ENCODE measurements at places on chromosomes 11 and 22.

DNA sequence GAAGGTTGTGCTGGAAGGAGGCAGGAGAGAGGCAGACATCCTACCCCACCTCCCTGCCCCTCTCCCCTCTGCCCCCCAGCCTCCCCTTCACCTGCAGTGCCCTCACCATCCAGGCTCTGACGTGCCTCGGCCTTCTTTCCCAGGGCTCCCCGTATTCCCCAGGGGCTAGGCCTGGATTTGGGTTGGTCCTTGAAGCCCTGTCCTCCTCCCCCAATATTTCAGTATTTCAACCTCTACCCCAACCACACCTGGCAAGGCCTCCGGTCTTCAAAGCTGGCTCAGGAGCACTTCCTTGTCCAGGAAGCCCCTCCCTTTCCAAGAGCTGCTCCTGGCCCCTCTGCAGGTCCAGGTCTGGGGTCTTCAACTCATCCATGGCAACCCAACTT is 8.6 kb upstream of the PDE2A start:
- no peak for DNase-seq

DNA sequence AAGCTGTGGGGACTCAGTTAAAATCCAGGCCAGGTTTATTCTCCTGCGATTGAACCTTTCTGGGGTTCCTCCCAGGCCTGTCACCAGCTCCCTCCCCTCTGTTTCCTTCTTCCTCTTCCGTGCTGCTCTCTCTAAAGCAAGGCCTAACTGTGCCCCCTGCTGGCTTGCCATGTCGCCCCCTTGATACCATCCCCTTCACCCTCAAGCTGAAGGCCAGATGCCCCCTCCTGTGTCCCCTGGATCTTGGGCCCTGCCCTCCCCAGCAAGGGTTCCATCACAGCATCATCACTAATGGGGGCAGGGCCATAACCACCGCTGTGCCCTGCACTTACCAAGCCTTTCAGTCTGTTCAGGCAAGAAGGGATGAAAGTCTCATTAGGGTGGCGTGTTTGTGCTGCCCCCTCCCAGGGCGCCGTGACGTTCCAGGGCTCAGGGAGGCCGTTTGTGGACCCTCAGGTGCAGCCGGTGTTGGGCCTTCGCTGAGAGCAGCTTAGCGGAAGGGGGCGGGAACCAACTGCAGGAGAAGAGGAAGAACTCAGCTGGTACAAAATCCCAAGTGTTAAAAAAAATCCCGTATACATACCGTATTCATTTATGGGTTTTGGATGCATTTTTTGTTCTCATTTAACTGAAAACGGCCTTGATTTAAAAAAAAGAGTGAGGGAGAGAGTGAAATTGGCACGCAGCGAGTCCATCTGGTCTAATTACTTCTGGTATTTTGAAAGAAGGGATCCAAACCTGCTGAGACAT is 69.9 kb downstream of the MPPED1 start:
- no peak for DNase-seq

DNA sequence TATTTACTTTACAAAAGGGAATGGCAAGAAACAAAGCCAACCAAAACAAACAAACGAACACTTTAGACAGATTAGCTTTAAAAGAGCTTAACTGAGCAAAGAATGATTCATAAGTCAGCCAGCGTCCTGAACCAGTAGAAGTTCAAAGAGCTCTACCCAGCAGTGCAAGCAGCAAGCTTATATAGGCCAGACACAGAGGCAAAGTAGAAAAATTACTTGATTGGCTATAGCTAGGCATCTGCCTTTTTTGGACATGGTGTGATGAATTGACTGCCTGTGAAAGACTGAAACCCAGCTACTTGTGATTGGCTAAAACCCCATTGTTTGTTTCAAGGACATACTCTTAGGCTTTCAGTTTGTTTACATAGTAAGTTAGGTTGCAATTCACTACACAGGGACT is 2120.0 kb upstream of the RAG2 start:
- DNase-seq, result no peak

DNA sequence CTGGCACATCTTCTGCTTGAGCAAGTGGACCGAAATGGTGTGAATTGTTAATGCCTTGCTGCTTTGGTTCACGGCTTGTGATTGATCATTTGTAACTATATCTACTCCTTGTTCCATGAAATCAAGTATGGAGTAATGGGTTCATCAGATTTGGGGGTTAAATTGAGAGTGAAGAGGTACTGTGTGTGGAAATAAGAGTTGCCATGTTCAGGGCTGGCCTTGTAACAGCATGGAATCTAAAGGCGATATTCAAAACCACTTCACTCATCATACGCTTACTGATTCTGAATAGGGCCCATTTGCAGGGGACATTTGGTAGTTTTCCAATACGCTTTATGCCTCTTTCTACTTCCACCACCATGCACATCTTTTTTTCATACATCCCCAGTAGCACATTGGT is 122.2 kb downstream of the DCDC1 start:
- no peak for DNase-seq

- DNase-seq, result no peak
These were observed 117.3 kb downstream of the RASSF10 start for GRCh38 chr11:13126430-13126829.

- DNase-seq, result no peak
These were observed 78.4 kb upstream of the ANO1 start for GRCh38 chr11:69999721-70000120.

GRCh38 chr22:46652081-46652846 is 32.1 kb downstream of the GRAMD4 start:
- no peak for DNase-seq

- no peak for DNase-seq
These were observed 37.0 kb downstream of the OSBP2 start for GRCh38 chr22:30731658-30732057.

GRCh38 chr11:2269601-2270321 is 627 bp downstream of the ASCL2 start:
- DNase-seq, result no peak

- no peak for DNase-seq
These were observed at the start of gene ANKK1 for GRCh38 chr11:113387605-113388211. TSS of gene ANKK1 (plus strand) at chr11:113387779. CDS start at chr11:113387885, 106 bp downstream.

GRCh38 chr11:13260963-13261588 is 16.5 kb upstream of the BMAL1 start:
- DNase-seq, result no peak

GRCh38 chr11:8767466-8768142 is 85.0 kb downstream of the RPL27A start:
- no peak for DNase-seq

DNA sequence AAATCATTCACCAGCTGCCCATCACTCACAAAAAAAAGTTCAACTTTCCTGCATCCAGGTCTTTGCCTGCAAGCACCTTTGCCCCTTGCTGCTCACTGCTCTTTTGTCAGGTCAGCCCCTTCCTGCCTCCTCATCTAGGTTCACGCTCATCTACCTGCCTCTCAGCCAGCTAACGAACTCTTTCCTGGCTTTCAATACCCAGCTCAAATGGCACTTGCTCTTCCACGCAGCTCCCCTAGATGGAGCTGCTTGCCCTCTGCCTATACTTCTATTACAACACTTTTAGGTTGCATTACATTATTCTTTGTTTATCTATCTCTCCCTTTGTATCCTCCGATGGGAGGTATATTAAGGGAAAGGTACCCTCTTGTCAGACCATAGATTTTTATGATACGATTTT is 78.9 kb upstream of the TBCEL start:
- DNase-seq, result no peak

GRCh38 chr11:73296501-73297230 is 11.4 kb upstream of the ARHGEF17 start:
- DNase-seq, result no peak

DNA sequence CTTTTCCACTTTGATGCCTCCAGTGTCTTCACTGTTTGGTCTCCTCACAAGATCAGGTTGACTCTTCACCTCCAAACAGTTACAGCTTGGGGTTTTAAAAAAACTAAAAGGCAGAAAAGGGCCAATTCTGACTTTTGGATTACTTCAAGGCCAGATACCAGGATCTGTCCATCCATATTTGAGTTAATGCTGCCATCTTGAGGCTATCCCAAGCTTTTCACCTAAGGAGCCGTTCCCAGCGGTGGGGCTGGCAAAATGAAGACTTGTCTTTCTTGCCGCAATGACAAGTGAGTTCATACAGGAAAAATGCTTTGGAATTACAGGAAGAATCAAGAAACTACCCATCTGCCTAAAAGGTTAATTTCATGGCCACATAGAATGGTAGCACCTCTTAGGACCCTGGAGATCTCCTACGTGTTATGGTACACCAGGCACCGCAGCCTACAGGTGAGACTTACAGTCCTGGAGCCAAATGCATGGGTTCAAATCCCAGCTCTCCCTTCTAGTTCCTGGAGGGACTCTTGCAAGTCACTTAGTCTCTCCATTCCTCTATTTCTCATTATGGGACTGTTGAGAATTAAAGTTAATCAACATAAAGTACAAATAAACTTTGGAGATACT is 6.0 kb upstream of the OR5B21 start:
- DNase-seq, result no peak

DNA sequence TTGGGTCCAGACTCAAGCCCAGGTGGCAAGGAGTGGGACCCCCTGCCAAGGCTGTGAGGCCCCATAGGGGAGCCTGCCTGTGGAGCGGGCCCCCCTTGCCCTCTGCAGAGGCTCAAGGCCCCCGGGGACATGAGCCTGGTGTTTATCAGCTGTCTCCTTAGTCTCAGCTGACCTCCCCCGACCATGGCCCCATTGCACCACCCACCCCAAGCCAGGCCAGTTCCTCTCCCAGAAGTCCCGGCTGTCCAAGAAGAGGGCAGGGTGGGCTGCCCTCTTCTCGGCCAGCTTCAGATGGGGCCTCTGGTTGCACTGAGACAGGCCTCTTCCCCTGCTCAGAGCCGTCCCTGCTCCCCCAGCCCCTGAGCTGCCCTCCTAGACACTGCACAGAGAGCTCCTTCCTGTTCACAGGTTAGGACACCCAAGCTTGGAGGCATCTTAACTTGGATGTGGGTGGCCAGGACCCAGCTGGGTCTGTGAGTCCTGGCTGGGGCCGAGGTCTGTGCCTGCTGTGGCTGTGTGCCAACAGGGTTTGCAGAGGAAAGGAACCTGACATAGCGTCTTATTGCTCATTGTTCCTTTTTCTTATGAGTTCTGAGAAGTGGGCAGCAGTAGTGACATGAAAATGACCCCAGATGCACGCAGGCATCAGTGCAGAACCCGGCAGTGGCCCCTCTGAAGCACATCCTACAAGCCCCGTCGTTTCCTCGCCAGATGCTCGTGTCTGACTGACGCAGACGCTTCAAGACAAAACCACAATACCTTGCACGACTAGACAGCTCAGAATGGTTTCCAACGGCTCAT is 5.4 kb downstream of the TRABD start:
- DNase-seq, result peak; percentile 29

DNA sequence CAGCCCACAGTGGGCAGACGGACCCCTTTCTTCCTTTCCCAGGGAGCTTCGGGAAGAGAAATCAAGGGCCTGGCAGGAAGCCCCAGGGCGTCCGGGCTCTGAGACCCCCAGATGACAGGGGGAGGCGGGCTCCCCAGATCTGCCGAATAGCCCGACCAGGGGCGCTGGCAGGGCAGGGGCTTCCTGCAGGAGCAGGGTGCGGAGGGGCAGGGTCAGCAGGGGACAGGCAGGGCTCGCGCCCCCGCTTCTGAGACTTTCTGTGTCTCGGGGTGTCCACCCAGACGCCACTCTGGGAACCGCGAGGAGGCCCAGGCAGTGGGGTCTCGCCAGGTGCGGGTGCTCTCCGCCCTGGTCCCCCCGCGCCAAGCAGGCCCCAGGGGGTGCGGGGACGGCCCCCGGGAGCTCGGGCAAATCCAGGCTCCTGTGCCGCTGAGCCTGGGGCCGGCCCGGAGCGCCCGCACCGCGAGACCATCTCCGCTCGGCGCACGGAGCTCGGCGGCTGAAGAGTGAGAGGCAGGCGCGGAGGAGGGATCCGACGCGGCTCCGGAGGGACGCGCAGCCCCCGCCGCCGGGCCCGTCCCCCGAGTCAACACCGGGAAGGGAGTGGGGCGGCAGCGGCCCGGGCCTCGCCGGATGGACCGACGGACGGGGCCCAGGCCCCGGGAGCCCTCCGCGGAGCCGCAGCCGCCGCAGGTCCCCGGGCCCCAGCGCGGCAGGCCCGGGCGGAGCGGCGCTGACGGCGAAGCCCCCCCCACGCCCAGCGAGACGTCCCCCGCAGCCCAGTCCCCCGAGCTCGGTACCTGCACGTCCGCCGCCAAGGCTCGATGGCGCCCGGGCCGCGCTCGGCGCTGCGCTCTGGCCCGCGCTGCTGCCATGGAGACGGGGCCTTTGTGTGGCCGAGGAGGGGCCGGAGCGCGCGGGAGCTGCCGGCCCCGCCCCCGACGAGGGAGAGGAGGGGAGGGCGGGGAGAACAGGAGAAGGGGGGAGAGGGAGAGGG is at the start of gene PLXNB2:
TSS of gene PLXNB2 (minus strand) at position 894 of the 997 bp plus-strand sequence. CDS start 17,062 bp downstream, outside the sequence.
- no peak for DNase-seq

- DNase-seq, result no peak
These were observed 12.7 kb upstream of the PAX6 start for GRCh38 chr11:31823644-31824331.

GRCh38 chr22:50599816-50600455 is 657 bp upstream of the MAPK8IP2 start:
- peak; percentile 63 for DNase-seq

DNA sequence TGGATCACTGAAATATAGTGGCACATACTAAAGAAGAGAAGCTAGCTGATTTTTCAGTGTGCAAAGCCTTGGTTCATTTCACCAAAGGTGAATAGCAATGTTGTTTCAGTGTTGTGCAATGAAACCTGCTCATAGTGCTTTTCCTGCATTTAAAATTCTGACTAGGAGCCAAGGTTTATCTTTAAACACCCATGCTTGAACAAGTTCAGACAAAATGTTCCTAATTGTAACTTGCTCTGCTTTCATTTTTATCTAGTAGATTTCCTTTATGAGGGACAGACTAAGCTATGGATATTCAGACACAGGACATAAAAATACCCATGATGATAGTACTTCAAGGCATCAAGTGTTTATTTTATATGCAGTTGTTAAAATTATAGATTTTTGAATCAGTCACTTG is 47.7 kb downstream of the BBOX1 start:
- no peak for DNase-seq

DNA sequence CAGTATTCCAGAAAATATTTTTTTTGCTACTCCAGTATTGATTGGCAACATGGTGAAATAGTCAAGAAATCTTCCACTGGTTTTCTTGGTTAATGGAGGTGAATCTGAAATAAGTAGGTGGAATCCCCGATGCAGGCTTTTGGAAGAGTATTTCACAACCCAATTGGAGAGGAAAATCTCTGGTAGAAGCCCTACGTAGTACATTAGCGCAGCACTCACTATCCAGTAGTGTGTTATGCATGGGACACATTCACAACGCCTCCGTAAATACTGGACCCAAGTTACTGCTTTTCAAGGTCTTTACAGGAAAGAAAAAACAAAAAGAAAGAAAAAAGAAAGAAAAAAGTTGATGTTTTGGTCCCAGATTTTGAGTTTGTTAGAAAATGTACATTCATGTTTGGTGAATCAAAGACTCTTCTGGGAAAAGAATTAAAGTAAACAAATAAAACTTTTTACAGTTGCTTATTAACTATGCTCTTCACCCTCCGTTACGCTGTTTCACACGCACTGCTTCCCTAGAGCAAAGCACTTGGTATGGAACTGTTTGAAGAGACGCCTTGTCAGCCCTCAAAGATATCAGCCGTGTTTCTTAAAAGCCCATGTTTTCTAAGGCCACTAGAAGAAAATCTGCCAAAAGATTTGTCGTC is 170.4 kb upstream of the CTSC start:
- no peak for DNase-seq
